ENCODE measurements at places on chromosomes 3 and 15. TPM values are rescaled to one million over a fixed set of nuclear protein-coding genes. Genes with fewer than 3 reads are reported as not detected.

DNA sequence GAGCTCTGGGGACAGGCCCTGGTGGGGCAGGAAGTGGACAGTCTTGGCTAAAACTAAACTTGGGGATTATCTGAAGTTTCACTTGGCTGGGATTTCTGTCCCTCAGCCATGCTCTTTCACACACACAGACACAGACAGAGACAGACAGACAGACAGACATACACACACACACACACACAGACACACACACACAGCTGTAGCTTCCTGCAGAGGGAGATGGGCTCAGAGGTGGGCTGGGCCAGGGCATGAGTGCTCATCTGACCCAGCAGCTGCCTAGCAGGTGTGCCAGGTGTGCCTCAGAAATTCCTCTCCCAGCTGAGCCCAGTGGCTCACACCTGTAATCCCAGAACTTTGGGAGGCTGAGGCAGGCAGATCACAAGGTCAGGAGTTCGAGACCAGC, 3.3 kb downstream of the RHOV start:
- peaks cover 29% of the 10 kb centered on the region for H3K27me3 ChIP-seq
- H3K4me3 ChIP-seq = no peak overlapping the region
- H3K4me1 ChIP-seq = peaks cover 4% of the 10 kb centered on the region
- no peaks in the 10 kb centered on the region for H3K36me3 ChIP-seq
- DNase-seq = no peak

DNA sequence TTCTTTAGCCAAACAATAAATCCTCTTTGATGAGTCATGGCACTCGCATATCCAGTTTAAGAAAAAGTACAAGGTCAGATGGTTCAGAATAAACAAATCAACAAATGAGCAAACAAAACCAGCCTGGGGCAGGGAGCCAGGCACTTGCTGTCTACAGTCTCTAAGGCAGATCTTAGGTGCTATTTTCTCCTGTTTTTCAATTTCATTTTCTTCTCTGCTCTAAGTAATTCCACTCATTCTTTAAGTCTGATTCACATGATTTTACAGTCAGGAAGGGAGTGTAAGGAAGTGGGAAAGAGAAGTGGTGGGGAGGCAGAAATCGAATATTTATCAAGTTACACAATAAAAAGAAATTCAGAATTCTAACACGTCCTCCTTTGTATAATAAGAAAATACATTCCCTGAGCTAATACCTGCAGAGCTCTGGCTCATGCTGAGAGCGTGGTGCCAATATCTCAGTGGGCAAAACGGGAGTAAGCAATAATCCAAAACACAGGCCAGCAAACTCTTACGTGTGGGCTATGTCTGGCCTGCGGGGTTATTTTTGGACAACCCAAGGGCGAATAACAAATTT, 298.6 kb downstream of the ADAMTS17 start:
- no peaks in the 10 kb centered on the region for H3K27me3 ChIP-seq
- no peaks in the 10 kb centered on the region for H3K36me3 ChIP-seq
- DNase-seq = no peak
- H3K4me1 ChIP-seq = no peaks in the 10 kb centered on the region

DNA sequence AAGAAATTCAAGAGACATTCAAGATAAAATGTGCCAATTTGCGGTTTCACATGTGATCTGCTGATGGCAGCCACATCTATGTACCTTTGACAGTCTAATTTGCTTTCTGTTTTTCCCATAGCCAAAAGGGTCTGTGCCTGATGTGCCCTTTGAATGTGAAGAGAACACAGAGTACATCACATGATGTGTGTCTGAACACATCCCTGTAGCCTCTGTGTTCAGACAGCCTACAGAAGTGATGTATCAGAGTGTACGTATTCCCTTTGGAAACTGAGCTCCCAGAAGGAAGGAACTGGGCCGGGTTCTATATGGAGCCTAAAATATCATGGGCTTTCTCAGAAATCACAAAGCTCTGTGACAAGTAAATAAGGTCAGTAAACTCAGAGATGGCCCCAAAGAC, 52.4 kb downstream of the BOC start:
- peaks cover 67% of the 10 kb centered on the region for H3K4me1 ChIP-seq
- H3K27me3 ChIP-seq = no peaks in the 10 kb centered on the region
- peak overlapping the region; percentile 97 for H3K27ac ChIP-seq
- H3K36me3 ChIP-seq = peaks cover 3% of the 10 kb centered on the region
- H3K4me3 ChIP-seq = no peak overlapping the region

TMEM41A gene
- total RNA-seq = 11.8 TPM

GRCh38 chr3:129555153-129555550, 12.2 kb downstream of the H1-8 start:
- H3K27ac ChIP-seq = no peak overlapping the region
- no peak overlapping the region for H3K4me3 ChIP-seq
- H3K4me1 ChIP-seq = peaks cover 42% of the 10 kb centered on the region
- DNase-seq = no peak
- no peaks in the 10 kb centered on the region for H3K27me3 ChIP-seq
- H3K36me3 ChIP-seq = no peaks in the 10 kb centered on the region

PRR20G gene
- not detected for total RNA-seq

GOLGA8K gene
- not detected for total RNA-seq

Measured in neural progenitor cell (in vitro differentiated cells).